Lower leg skin (tissue), 4 donors: ENCODE measurements at places on chromosomes 3 and 15. TPM values are rescaled to one million over a fixed set of nuclear protein-coding genes. Genes with fewer than 3 reads are reported as not detected.

GRCh38 chr3:194577986-194578905 is 55.0 kb downstream of the TMEM44 start:
- no peak for DNase-seq

GCNT3 gene
- not detected for total RNA-seq

FAM81A gene
- 2.2 TPM for total RNA-seq

DNA sequence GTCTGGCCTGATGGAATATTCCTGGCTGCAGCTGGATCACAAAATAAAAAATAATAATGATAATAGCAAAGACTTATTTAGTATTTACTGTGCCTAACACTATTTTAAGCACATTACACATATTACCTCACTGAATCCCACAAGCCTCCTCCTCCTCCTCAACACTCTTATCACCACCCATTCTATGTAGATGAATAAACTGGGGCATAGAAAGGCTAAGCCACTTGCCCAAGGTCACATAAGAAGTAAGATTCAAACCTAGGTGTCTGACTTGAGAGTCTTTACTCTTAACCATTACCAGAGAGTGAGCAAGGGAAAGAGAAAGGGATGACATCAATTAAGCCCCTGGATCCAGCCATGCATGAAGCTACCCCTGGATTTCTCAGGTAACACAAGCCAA is 493.1 kb downstream of the SHQ1 start:
- DNase-seq, result no peak

DNA sequence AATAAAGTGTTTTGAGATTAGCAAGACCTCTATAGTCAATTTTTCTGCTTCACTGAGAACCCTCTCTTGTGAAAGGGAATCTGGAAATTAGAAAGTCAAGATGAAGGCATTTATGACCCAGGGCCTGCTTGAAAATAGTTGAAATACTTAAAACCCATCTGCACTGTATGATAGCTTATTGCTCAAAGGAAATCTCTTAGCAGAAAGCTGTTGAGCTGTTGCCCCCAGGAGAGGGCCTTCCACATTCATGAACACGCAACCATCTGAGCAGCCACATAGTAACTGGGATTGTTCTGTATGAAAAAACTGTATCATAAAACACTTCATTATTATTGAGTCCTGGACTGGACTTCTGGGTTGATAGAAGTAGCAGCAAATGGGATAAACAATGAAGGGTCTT is 106.4 kb upstream of the PTX3 start:
- DNase-seq, result no peak

- DNase-seq, result no peak
Observed at GRCh38 chr3:74564560-74564959, 49.9 kb downstream of the CNTN3 start.

DNA sequence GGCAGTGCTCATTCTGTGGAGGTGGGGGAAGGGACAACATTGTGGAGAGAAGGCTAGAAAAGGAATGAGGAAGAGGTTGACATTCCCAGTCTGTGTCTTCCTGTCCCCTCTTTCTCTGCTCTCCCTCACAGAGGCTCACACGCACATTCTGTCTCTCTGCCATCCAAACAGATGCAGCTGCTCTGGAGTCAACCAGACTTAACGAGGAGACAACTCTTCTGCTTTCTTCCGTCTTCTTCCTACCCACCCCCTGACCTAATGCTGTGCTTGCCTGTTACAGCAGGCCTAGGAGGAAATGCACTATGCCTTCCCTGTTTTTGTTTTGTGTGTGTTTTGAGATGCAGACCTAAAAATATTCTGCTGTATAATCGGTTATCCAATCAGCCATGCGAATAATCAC is 121.9 kb downstream of the CACNA1D start:
- no peak for DNase-seq

DNA sequence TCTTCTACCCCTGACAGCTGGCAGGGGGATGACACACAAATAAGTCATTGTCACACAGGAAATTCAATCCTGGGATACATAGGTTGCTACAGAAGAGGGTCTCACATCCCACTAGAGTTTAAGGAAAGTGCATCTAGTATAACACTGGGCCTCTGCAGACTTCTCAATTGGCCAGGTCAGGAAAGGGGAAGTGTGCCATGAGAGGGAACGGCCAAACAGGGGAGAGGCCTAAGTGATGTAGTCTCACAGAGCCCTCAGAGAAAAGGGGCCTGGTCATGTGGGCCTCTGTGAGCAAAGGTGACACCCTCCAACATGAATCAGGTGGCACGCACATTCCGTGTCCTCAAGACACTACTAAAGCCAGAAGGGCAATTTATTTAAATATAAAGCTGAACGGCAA is 11.2 kb downstream of the ZXDC start:
- peak; percentile 17 for DNase-seq
